ENCODE measurements at places on chromosomes 3 and 15.
A peak's percentile ranks its signal among the peaks of the same experiment; 100 is the strongest.

GRCh38 chr3:84835366-84835765 is 123.4 kb upstream of the CADM2 start:
- DNase-seq, result no peak

DNA sequence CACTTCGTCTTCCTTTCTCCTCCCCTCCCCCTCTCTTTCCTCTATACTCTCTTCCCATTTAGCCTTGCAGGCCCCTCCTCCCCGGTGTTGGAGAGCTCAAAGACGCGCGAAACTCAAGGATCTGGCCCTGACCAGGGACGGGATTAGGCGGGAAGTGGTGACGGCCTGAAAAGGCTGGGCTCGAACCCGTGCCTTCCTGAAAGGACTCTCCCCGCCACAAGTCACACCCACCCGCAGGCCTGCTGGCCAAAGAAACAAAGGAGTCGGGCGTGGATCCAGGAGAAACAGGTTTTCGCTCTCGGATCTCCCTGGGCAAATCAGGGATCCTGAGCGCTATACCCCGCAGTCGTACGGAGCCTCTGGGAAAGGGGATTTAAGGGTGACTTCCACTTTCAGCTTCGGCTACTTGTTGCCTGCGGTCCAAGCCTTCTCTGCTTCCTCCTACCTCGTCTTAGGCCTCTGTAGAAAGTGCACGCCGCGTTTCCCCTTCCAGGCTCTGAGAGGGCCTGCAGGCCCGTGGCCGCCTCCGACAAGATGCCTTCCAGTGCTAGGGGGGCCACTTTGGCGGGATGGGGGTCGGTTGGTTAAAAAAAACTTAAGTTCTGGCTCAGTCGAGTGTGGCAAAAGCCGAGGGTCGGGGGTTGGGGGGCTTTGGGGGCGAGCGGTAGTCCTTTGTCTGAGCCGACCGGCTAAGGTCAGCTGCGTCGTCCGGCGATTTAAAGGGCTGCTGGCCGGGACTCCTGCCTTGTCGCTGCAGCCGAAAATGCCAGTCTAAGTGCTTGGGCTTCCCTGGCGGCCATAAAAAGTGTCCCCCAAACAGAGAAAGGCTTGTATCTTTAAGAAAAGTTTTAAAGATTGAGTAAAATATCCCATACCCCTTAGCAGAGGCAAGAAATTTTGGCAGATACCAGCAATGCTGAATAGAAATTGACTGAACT is 8.2 kb downstream of the ZIC4 start:
- DNase-seq, result no peak

- no peak for DNase-seq
Measured at GRCh38 chr3:157122116-157122515, 37.8 kb downstream of the CCNL1 start.

- DNase-seq, result no peak
Measured at GRCh38 chr3:105862217-105862616, 6.6 kb downstream of the CBLB start.

DNA sequence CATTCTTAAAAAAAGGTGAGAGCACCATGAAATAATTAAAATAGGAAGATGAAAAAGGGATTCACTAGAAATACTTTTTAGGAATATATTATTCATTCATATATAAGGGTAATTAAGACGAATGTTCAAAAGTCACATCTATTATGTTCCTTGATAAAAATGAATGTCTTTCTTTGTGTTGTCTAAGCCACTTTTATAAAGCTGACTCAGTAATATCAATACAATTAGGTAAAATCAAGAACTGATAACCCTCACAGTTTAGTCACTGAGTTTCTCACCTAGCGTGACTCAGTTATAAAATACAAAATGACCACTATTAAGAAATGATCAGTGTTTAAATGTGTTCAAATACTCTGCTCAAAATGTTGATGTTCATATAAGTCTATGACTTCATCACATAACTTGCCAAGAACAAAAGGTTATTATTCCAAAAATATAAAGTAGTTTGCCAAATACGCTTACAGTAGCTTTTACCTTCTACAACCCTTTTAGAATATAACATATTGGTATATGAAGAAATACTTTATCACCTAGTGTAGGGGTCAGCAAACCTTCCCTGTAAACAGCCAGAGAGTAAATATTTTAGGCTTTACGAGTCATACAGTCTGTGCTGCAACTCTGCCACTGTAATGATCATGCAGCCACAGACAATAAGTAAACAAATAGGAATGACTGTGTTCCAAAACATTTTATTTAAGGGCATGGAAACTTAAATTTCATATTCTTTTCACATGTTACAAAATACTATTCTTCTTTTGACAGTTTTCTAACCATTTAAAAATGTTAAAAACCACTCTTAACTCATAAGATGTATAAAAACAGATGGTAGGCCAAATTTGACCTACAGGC is 369.8 kb downstream of the TBC1D5 start:
- no peak for DNase-seq

DNA sequence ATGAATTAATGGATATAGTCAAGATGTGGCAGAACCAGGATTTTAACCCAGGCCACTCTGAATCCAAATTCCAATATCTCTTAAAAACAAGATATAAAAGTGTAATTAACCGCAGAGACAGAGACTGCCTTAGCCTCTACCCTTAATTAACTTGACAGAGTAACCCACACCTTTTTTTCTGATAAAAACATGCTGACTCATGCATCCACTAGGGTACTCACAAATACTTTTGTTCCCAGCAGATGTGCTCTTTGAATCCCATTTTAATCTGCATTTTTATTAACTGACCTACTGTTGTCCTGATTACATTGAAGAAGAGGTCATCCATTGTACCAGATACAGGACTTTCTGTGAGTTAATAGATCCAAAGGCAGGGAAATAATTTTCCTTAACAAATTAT is 278.3 kb downstream of the CHL1 start:
- DNase-seq, result no peak

DNA sequence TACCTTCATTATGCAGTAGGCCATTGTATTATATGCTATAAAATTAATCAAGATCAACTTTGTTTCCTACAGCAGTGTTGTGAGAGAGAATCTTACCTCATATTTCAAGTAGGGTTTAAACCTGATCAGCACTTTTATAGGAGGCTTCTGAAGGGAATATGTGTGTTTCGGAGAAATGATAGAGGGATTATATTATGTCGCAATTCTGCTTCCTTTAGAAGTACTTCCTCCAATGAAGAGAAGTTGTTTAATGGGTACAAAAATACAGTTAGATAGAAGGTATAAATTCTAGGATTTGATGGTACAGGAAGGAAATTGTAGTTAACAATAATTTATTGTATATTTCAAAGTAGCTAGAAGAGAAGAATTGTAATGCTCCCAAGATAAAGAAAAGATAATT is 54.9 kb downstream of the NSUN3 start:
- no peak for DNase-seq

GRCh38 chr3:72144773-72145505 is 360.0 kb upstream of the PROK2 start:
- DNase-seq, result no peak

- DNase-seq, result no peak
Measured at GRCh38 chr3:62659660-62660059, 215.6 kb downstream of the CADPS start.

- no peak for DNase-seq
Measured at GRCh38 chr3:86801921-86802320, 189.0 kb downstream of the VGLL3 start.

GRCh38 chr3:143821862-143822261 is 26.4 kb downstream of the SLC9A9 start:
- DNase-seq, result no peak

DNA sequence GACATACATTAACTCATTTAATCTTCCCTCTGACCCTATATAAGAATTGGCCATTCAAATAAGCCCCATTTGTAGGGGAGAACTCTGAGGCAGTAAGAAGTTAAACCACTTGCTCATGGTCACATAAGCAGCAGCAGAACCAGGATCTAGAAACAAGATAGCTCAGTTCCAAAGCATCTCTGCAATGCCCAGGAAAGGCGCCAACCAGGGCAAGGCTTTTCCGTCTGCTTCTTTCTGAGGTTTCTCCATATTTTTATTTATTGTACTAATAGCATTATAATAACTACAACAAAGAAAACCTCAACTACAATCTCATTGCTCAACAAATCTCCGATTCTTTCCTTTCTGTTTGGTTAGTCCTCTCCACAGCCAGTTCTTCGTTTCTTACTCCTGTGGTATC is 4.3 kb upstream of the UBE2E2 start:
- no peak for DNase-seq

GRCh38 chr3:136485777-136486176 is 235.6 kb downstream of the PCCB start:
- no peak for DNase-seq

DNA sequence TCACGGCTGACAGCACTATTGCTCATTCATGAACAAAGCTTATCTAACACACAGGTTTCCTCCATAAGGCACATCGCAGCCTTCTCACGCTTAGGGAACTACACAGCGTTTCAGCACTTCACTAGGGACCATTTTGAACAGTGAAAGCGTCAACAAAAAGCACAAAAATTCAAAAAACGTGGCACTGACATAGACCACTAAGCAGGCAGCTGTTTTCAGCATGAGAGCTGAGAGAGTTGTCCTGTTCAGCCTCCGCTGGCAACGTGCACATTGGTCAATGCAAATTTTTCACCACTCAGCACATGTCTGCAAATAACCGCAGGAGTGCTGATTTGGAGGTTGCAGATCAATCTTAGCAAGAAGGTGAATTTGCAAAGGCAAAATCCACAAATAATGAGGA is 109.2 kb downstream of the LRRK1 start:
- no peak for DNase-seq

GRCh38 chr3:46664188-46664970 is 29.1 kb downstream of the ALS2CL start:
- DNase-seq, result peak; percentile 24

GRCh38 chr15:38551720-38552648 is 12.6 kb downstream of the RASGRP1 start:
- DNase-seq, result no peak

DNA sequence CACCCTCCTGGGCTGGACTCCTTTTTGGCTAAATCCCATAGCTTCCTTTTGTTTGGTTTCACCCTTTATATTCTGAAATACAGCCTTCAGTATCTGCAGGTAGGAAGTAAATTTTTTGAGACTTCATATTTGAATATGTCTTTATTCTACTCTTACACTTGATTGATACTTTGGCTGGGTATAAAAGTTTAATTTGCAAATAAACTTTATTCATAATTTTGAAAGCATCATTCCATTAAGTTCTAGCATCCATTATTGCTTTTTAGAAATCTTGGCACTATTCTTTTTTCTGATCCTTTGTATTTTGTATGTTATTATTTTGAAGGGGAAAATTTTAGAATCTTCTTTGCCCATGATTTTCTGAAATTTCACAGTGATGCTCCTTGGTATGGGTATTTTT is 41.3 kb upstream of the FILIP1L start:
- no peak for DNase-seq

DNA sequence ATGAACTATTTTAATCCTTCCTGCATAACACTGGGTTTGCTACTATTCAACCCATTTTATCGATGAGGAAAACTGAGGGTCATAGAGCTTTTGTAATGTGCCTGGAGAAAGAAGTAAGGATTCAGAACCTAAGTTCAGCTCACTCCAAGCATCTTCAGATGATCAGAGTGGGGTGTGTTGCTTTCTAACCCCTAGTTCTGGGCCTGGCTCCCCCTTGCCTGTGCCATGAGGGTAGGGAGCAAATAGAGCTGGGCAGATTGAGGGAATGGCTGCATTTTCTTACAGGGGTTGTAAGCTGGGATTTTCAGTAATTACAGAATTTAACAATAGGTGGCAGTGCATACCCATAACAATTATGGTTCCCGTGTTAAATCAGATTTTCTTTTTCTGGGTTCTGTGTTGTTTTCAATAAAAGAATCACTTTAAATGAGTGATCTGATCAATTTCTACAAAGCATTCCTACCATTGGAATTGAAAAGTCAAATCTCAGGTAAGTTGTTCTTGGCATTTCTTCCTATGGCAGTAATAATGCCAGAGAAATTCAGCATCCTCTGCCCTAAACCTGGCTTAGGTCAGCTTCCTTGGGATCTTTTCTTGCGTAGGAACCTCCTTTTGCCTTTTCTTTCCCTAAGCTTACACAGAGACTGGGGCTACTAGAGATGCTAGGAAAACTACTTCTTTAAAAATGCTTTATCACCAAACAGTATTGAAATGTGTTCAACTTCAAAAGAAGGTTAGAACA is 103.8 kb upstream of the IL12A start:
- no peak for DNase-seq

- no peak for DNase-seq
Measured at GRCh38 chr3:160458151-160458550, 8.6 kb upstream of the TRIM59 start.

DNA sequence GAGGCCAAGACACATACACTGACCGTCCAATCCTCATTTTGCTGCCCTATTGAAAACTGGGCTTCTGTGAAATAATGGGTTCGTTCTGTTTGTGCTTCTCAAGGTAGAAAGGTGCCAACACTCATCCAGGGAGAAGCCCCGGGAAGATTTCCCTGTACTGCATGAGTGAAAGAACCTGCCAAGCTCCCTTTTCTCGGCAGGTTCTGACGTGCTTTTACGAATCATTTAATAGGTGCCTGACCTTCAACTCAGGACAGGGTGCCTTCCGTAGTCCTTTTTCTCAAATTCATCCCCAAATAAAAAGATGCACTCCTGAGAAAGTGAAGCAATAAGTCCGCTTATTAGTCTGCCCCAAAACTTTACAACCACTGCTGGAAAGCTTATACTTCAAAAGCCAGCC is 64.2 kb downstream of the B3GNT5 start:
- no peak for DNase-seq

DNA sequence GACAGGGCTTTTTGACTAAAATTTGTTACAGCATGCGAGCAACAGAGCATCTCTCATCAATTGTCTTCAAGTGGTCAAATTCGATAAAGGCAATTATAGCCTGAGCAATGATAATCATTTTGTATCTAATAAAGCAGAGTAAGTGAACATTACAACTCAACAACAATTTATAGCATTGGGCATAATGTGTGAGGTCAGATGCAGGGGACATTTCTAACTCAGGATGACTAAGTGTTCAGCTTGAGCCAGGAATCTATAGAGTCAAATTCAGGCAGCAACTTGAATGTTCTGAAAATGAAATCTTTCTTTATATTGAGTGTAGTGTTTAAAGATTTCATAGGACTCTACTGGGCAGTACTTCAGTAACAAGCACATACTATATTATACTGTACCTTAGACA is 1226.0 kb downstream of the ZPLD1 start:
- DNase-seq, result no peak

DNA sequence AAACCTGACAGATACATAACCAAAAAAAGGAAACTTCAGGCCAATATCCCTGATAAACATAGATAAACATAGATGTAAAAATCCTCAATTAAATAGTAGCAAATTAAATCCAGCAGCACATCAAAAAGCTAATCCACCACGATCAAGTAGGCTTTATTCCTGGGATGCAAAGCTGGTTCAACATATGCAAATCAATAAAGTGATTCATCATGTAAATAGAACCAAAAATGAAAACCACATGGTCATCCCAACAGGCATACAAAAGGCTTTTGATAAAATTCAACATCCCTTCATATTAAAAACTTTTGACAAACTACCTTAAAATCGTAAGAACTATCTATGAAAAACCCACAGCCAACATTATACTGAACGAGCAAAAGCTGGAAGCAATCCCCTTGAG is 882.2 kb downstream of the NTRK3 start:
- DNase-seq, result no peak

- DNase-seq, result no peak
Measured at GRCh38 chr3:31692751-31693150, 160.0 kb downstream of the STT3B start.

All from CD4-positive, alpha-beta T cell (primary cell).